ENCODE measurements at places on chromosomes 6 and 20.
A peak's percentile ranks its signal among the peaks of the same experiment; 100 is the strongest.

DNA sequence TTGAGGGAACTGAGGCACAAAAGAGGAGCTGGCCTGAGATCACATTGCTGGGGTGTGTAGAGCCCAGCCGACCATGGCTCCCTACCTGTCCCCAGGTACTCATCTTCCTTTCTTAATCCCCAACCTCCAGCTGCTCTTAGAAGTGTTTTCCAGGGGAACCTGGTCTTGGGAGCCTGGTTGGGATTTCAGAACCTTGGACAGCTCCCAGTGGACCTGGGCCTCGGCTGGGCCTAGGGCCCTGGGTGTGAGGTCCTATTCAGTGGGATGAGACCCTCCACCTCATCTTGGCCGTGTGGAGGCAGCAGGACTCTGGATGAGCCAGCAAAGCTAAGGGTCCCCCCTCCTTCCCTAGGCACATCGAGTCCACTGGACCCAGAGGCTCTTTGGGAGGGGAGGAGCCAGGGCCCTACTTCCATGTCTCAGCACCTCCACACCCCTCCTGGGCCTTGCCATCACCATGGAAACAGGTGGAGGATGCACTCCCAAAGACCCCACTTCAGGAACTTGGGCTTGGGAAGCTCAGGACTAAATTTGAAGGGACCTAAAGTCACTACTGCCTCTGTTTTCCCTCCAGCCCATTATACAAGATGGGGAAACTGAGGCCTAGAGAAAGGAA, 38.5 kb downstream of the DLGAP4 start:
- peak; percentile 77 for DNase-seq

GRCh38 chr20:60935971-60936370, 316.1 kb upstream of the CDH4 start:
- no peak for DNase-seq

GRCh38 chr6:157607317-157608109, 215.5 kb upstream of the SNX9 start:
- no peak for DNase-seq

DNA sequence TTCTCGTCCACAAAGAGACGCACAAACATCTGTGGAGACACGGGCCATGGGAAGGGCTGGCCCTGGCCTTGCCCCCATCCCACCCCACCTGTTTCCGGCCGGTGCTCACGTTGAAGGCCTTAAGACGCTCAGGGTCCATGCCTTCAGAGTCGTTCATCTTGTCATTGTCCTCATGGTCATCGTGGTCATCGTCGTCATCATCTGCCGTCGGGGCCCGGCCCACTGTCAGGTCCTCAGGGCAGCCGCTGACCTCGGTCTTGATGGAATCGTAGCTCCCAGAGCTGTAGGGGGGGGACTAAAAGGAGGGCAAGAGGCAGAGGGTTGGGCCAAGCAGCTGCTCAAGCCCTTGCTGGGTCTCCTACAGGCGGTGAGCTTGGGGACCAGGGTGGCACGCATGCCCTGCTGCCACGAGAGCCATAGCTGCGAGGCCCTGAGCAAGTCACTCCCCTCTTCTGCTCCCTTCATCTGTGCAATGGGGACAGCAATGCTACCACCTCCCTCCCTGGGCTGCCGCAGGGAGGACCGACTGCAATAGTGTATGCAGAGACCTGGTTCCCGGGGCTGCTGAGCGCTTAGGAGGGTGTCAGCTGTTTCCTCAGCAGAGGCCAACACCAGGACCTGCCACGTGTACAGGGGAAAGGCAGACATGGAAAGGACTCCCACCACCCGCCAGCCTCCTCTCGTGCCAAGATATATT, 95.5 kb downstream of the ASXL1 start:
- no peak for DNase-seq

- no peak for DNase-seq
These were observed 154.9 kb upstream of the MLN start for GRCh38 chr6:33958526-33959328.

GRCh38 chr20:61805365-61805764, 260.3 kb downstream of the TAF4 start:
- DNase-seq = no peak

DNA sequence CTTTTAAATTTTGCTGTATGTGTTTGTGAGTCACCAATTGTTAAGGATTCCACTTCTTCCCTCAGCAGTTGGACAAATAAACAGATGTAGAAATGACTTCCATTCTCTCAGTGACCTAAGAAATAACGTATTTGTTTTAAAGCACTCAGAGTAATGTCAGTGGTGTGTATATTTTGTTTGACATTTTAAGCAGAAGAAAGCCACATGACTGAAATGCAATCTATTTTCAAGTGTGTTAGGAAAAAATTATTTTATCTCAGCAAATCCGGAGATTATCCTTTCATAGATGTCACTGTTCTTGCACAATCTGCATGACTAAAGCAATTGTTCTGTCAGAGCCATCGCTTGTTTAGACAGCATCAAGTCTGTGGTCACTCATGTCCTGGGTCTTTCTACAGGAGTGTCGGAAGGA, 77.1 kb downstream of the JAG1 start:
- DNase-seq = no peak

- DNase-seq = no peak
These were observed 41.8 kb upstream of the NT5E start for GRCh38 chr6:85408039-85408438.

- no peak for DNase-seq
These were observed 87.7 kb downstream of the MBOAT1 start for GRCh38 chr6:20124545-20124944.

DNA sequence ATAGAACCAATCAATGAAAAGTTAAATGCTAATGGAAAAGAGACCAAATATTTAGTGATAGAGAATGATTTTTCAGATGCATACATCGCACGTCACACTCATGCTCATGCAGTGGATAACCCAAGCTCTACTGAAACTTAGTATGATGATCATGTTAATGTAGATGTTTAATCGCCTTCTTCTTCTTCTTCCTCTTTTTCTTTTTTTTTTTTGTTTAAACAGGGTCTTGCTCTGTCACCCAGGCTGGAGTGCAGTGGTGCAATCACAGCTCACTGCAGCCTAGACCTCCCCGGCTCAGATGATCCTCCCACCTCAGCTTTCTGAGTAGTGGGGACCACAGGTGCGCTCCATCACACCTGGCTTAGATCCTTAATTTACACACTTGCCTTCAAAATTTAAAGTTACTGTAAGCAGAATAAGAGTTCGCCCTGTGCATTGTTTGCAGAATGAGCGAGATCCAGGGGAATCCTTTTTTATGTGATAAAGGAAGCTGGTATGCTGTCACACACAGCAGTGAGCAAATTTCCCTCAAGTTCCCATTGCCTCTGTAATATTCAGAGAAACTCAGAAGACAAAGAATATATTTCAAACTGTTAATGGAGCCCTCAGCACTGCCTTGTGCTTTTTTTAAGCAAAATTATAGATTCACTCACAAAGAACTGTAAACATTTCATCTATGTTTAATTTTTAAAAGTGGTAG, 194.2 kb upstream of the SGK1 start:
- DNase-seq = no peak

GRCh38 chr6:133966654-133967329, 13.8 kb downstream of the TBPL1 start:
- no peak for DNase-seq

GRCh38 chr6:37241775-37242428, 15.7 kb upstream of the TBC1D22B start:
- no peak for DNase-seq

- no peak for DNase-seq
These were observed 22.2 kb upstream of the CCN5 start for GRCh38 chr20:44692932-44693480.

DNA sequence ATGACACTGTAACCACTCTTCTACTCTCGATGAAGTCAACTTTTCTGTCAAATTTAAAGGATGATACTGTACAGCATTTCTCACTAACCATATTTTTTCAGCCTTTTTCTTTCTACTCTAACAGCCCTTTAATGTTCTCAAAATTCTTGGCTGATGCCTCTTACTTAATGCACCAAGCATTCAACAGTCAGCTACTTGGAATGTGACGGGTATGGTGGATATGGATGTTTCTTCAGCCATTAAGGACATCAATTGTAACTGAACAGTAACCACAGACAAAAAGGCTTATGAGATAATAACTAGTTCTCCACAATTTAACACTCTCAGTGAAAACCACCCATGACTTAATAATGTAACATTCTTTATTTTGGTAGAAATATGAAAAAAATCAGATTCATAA, 467.2 kb upstream of the ZNF337 start:
- DNase-seq = no peak

GRCh38 chr6:7786214-7786661, 60.3 kb downstream of the BMP6 start:
- DNase-seq = no peak

DNA sequence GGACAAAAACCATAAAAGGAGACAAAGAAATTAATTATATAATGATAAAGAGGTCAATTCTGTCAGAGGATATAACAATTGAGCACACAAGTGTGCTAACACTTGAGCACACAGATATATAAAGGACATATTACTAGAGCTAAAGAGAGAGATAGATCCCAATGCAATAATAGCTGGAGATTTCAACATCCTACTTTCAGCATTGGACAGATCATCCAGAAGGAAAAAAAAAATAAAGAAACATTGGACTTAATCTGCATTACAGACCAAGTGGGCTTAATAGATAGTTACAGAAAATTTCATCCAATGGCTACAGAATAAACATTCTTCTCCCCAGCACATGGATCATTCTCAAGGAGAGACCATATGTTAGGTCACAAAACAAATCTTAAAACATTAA, 9.9 kb downstream of the VNN1 start:
- DNase-seq = no peak

- no peak for DNase-seq
These were observed 84.9 kb downstream of the ASCC3 start for GRCh38 chr6:100796049-100796823.

DNA sequence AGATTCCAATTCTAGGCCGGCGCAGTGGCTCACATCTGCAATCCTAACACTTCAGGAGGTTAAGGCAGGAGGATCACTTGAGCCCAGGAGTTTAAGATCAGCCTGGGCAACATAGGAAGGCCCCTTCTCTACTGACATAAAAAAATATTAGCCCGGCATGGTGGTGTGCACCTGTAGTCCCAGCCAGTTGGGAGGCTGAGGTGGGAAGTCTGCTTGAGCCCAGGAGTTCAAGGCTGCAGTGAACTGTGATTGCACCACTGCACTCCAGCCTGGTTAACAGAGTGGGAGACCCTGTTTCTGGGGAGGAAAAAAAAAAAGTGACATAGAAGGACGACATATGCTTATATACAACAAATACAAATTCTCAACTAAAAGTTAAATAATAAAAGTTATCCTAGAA, 30.9 kb downstream of the B4GALT5 start:
- no peak for DNase-seq

DNA sequence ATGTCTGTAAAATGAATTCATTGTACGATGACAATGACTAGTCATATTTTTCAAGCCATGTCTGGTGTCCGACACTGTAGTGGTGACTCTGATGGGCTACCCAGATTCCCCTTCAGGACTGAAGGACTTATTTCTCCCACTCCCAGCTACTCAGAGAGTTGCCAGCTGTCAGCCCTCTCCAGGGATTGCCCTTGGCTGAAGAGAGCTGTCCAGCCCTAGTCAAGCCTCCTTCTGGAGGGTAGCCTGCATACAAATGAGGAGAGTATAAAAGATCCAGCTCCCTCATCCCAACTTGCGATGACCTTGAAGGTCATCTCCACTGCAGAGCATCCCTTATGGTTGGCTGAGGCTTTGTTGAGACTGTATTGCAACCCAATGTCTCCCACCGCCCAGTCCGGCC, 29.9 kb downstream of the JPH2 start:
- no peak for DNase-seq

- DNase-seq = no peak
These were observed 158.7 kb upstream of the JARID2 start for GRCh38 chr6:15087186-15087589.

DNA sequence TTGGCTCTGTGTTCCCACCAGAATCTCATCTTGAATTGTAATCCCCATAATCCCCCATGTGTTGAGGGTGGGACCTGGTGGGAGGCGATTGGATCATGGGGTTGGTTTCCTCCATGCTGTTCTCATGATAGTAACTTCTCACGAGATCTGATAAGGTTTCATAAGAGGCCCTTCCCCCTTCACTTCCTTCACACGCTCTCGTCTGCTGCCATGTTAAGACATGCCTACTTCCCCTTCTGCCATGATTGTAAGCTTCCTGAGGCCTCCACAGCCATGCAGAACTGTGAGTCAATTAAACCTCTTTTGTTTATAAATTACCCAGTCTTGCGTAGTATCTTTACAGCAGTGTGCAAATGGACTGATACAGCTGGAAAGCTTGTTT, 90.0 kb downstream of the ELOVL5 start:
- DNase-seq = no peak

GRCh38 chr6:112065426-112065986, 11.6 kb downstream of the CCN6 start:
- no peak for DNase-seq

DNA sequence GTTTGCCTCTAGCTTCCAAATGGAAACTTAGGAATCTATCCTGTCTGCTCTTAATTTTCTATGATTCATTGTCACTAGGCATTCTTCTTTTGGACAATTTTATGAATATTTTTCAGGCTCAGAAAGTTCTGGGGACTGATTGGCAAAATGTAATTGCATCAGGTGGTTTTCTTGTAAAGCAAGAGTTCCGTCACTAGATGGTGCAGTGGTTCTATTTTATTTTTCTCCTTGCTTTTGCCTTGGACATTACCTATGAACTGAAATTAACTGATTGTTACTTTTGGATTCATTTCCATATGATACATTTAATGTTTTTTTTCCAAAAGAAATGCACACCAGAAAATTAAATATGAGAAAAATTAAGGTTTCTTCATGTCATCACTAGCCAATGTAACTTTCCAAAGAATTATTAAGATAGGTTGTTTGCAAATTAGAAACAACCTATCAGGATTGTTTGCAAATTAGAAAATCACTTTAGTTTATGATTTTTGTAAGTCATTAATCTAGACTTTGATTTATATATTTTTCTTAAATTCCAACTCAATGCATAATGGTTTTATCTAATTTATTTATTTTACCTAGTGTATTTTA, 48.0 kb downstream of the TMEM170B start:
- peak; percentile 32 for DNase-seq

DNA sequence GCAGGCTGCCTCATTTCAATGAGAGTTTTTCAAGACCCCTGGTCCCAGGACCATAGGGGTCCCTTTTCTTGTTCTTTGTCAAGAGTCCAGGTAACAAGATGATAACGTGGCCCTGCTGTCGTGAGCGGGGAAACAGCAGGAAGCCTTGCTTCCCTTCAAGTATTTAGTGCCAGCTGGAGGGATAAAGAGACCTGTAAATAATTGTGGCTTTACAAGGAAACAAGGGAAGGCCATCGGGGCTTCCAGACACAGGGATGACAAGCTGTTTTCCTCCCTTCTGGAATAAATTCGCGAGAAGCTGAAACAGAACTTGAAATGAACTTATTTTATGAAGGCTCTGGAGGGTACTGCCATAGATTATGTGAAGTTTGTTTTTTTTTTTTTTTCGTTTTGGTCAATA, 163.2 kb downstream of the SYNDIG1 start:
- DNase-seq = no peak

DNA sequence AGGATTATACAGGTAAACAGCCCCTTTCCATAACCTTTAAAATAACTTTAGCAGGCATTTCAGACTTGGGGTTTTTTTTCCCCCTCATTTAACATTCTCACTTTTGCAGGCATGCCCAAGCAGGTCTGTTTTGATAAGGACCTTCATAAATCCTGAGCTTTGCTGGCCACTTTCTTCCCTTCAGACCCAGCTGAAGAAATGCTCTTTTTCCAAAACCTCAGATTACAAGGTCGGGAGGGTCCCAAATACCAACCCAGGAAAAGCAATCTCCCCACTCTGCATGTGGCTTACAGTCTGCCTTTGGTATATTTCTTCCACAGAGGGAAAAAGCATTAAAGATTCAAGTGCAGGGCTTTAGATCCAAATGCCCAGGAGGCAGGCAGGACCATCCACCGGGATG, 6.8 kb downstream of the NFATC2 start:
- DNase-seq = no peak

- DNase-seq = no peak
These were observed 44.1 kb upstream of the SLC22A1 start for GRCh38 chr6:160077526-160077925.

Measured in HuH-7 (cell line).